ENCODE measurements at places on chromosomes 2 and 18. TPM values are rescaled to one million over a fixed set of nuclear protein-coding genes. Genes with fewer than 3 reads are reported as not detected.

GRCh38 chr18:6370410-6370809 is 44.3 kb downstream of the L3MBTL4 start:
- DNase-seq, result no peak

DNA sequence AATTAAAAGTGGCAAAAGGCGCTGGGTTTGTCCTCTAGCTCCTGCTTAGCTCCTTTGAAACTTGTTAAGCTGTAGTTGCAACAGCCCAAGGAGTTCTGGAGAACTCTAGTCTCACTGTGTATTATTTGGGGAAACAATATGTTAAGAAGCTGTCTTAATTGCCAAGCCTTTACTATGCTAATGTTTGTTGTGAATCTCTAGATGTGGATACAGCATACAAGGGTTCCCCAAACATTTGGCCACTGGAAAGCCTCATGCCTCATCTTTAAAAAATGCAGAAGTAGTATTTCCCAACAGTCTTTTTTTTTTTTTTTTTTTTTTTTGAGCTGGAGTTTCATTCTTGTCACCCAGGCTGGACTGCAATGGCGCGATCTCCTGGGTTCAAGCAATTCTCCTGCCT is 236.7 kb downstream of the PRKCE start:
- no peak for DNase-seq

DNA sequence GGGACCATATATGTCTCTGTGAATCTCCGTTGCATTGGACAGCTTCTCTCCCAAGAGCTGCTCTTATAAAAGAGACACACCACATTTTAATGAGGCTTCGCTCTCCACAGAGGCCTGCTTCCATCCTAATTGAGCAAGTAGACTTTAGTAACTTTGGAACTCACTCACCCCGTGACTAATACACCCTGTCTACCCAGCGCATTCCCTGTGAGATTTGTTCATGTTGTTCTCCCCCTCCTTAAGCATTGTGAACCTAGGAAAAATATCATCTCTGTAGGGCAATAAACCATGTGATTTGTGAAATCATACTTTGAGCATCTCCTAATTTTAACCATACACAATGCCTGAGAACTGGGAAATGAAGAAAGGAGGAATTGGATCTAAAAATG is 56.9 kb downstream of the MCFD2 start:
- DNase-seq, result no peak

GRCh38 chr18:10791169-10791831 is 265.5 kb downstream of the NAPG start:
- DNase-seq, result peak; percentile 81

DNA sequence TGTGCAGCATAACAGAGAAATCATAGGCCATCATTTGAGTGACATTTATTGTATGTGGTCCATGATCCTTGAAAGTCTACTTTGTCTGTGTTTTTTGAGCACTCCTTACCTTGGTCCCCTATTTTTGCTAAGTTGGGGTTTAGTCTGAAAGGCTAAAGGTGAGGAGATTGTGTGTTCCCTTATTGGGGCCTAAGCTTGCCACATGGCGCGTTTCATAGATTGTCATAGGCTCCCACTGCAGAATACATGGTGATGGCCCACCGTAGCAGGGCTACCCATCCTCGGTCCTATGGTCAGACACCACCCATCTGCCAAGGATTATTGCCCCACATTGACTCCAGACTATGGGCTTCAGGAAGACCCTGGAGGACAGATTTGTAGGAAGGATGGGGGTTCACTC is 117.0 kb upstream of the ZSWIM2 start:
- no peak for DNase-seq

GRCh38 chr2:138495384-138495783 is 6.2 kb upstream of the SPOPL start:
- DNase-seq, result no peak

GRCh38 chr2:5978131-5978751 is 286.1 kb downstream of the SOX11 start:
- DNase-seq, result no peak

DNA sequence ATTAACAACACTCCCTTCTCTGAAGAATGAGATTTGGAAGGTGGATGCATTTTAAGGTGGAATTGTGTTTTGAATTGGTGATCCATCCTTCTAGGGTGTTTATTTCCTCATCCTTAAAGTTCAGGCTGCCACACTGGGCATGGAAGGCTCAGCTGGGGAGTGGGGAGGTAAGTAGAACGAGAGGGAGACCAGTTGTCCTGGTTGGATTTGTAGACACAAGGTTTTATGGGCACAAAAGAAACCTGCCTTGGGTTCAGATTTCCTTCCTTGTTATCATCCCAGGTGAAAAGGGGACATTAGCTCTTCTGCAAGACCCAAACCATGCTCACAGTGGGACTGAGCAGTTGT is 101.0 kb upstream of the SIX3 start:
- DNase-seq, result no peak

GRCh38 chr18:62479574-62479973 is 43.3 kb upstream of the ZCCHC2 start:
- no peak for DNase-seq

GRCh38 chr2:7191932-7192331 is 274.7 kb downstream of the RNF144A start:
- no peak for DNase-seq

GPR155 gene
- 24.1 TPM for total RNA-seq

OR6B3 gene
- not detected for total RNA-seq
